GM13977 (cell line): ENCODE measurements at places on chromosomes 12 and 14.

GRCh38 chr12:7797698-7798398, 8.6 kb downstream of the NANOG start:
- no peak for DNase-seq

- no peak for DNase-seq
Observed at GRCh38 chr12:109467978-109468676, 9.0 kb downstream of the KCTD10 start.

DNA sequence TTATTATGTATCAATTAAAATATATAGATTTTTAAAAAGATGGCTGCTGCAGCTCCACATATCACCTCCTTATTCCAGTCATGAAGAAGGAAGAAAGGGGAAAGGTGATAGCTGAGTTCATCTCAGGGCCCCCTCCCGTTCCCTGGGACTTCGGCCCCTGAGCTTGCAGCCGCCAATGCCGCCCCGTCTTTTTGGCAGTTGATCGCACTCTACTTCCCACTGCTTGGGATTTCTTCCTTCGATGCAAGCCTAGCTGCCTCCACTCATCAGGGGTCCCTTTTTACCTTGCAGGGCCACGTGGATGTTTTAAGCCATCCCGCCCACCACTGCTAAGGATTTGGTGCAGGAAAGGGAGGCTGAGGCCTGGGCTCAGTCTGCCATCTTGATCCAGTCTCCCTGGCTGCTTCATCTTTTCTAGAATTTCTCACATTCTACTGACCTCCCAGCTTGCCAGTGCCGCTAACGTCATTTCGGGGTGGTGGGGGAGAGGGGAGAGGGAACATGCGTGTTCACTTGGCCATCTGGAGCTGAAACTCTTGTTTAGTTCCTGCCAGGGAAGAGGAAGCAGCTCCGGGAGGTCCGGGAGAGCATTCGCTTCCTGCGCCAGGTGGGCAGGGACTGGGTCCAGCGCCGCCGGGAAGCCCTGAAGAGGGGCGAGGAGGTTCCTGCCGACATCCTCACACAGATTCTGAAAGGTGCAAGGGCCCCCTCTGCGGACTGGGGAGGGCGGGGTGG, 31.3 kb downstream of the CYP46A1 start:
- DNase-seq: no peak

DNA sequence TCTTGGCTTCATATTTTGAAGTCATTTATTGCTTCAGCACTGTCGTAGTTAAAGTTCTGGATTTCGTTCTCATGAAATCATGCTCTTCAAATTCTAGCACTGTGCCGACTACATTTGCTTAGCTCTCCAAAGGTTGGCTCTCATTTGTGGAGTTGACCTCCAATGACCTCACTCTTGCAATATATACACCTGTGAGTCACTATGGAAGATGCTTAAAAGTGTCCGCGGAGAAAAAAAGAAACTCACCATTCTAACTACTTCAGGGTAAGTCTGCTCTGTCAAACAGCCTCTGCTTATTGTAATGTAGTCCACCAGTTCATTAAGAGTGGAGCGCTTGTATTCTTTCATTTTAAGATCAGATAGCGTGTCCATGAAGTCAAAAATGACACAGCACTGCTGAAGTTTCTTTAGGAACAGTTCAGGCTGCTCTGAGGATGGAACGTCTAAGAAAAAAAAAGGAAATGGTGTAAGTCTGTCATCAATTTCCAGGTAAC, 89.7 kb downstream of the PPP2R5E start:
- DNase-seq: no peak

DNA sequence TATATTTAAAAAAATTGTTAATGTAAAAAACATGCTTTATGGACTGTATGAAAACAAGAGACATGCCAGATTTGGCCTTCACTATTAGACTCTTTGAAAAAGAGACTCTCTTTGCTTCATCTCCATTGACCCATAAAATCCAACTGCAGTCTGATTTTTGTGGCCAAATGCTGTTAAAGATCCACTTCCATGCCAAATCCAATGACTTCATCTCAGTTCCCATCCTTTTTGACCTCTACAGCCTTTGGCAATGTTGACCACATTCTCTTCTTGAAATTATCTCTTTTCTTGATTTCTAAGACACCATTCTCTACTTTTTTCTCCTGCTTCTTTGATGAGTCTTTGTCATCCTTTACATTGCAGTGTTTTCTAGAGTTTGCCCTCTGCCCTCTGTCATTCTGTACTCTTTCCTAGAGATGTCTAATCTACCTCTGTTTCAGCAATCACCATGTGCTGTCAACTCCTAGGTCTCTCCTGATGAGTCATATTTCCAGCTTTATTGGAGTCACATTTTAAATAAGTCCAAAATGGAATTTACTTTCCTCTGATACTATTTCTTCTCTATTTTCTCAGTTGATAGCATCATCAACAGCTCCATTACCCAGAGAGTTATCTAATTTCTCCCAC, 2.4 kb downstream of the TMPRSS12 start:
- no peak for DNase-seq

GRCh38 chr14:77026930-77027537, 1.5 kb downstream of the IRF2BPL start:
- DNase-seq: peak; percentile 78

- DNase-seq: no peak
Observed at GRCh38 chr14:23118506-23119362, at the start of gene CEBPE. CEBPE (minus strand) TSS chr14:23119255; CDS start chr14:23119091, 164 bp downstream.

GRCh38 chr14:93035917-93036651, 79.6 kb downstream of the ITPK1 start:
- no peak for DNase-seq

DNA sequence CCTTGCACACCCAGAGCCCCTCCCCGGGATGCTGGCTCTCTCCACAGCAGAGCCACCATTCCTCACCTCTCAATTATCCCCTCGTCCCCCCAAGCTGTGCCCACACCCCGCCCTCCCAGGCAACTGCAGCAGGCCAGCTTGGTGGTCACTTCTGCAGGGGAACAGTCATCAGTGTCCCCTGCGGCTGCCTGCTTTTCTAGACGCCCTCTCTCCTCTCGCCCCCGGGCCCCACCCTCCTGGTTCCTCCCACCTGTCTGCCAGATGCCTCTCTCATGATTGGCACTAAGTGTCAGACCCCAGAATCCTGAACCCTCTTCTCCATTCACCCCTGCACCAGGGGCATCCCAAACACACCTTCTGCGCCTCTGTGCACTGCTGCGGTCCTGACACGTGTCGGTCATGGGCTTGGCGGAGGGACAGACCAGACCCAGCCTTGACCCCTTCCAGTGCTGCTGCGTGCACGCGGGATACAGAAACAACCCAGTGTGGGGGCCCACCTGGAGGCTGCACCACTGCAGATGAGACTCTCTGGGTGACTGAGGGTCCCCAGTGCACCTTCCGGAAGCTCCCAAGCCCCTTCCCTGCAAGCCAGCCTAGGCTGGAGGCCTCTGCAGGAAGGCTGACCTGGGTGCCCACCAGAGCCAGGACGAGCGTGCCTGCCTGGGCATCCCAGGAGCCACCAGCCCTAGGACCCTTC, 99.5 kb downstream of the SETD3 start:
- DNase-seq: no peak

DNA sequence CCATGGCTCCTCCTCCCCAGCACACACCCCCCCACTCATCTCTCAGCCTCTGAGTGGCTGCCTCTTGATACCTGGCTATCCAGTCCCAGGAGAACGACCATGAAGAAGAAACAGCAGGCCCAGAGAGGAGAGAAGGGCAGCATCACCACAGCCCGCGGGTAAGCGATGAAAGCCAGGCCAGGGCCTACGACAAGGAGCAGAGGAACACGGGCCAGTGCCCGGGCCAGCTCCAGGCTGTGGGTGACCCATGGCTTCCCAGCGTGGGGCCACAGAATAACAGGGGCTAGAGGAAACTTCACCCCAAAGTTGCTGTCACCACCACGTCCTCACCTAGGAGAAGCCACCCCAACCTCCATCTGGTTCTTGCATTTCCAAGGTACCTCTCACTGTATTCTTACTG, 10.4 kb upstream of the SLC6A12 start:
- DNase-seq: no peak

DNA sequence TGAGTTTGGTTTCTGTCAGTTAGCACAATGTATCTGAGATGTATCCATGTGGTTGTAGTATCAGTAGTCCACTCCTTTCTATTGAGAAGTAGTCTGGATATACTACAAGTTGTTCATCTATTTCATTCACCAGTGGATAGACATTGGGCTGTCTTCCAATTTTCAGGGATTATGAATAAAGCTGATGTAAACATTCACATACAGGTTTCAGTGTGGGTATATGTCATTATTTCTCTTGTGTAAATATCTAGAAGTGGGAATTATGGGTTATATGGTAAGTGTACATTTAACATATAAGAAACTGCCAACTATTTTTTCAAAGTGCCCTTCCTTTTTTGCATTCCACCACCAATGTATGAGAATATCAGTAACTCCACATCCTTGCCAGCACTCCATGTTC, 35.9 kb downstream of the PHLDA1 start:
- no peak for DNase-seq

DNA sequence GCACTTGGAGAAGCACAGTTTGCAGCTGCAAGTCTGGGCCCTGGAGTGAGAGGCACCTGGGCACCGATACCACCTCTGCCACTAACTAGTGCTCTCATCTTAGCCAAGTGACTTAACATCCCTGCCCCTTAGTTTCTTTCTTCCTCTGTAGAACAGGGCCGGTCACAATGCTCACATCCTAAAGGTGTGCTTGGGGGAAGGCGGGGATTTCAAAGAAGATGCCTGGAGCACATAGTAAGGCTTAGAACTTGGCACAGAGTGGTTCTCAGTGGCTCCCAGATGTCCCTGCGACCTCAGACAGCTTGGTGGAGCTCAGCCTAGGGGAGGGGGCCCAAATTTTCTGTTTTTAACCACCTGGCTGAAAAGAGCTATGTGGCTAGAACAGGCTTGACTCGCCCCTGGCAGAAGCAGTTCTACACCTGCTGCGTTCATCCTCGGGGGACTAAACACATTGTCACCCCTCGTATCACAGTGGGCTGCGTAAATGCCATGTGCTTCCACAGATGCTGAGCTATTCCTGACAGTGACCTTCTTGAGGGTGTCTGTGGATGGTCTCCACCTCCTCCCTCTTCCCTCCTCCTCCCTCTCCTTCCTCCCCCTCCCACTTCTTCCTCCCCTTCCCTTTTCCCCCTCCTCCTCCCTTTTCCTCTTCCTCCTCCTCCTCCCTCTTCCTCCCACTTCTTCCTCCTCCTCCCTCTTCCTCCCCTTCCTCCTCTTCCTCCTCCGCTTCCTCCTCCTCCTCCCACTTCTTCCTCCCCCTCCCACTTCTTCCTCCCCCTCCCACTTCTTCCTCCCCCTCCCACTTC, 112.1 kb downstream of the PHETA1 start:
- DNase-seq: no peak

DNA sequence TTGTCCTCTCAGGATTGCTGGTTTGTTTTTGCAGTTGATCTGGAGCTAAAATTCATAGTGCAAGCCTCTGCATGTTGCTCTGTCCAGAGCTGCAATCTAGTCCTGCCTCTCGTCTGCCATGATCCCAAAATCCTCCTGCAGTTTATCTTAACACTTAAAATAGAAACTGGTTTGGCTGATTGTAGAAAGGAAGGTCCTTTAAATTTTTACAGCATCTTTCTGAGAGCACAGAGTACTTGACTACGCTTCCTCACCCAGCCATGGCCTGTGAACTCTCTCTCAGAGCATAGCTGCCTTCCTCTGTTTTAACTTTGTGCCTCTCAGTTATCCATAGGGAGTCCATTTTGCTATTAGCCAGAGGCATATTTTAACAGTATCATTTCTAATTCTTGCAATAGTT, 877.1 kb downstream of the C12orf50 start:
- DNase-seq: no peak

GRCh38 chr12:114764510-114764909, 80.5 kb upstream of the TBX3 start:
- DNase-seq: no peak

- no peak for DNase-seq
Observed at GRCh38 chr12:124625867-124626675, 58.7 kb upstream of the NCOR2 start.

DNA sequence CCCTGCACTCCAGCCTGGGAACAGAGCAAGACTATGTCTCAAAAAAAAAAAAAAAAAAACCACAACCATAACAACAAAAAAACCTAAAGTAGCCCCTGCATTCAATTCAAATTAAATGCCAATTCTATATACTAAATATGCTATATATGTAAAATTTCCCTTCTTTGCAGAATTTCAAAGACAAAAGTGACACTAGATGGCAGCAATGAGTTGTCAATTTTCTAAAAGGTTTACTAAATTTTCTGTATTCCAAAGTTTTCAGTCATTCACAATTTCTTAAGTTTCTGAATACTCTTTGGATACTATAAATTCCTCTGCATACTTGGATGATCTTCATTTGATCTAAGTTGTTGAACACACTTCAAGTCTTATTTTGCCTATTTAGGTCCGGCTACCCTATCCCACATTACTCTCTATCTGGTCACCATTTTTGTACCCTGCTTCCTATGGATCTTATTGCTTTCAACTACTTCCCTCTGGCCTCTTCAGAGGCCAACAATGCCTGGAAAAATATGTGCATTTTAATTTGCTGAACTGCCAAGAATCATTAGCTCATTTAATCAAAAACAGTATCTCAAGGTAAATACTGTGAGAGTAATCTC, 27.9 kb downstream of the HNRNPC start:
- DNase-seq: no peak

DNA sequence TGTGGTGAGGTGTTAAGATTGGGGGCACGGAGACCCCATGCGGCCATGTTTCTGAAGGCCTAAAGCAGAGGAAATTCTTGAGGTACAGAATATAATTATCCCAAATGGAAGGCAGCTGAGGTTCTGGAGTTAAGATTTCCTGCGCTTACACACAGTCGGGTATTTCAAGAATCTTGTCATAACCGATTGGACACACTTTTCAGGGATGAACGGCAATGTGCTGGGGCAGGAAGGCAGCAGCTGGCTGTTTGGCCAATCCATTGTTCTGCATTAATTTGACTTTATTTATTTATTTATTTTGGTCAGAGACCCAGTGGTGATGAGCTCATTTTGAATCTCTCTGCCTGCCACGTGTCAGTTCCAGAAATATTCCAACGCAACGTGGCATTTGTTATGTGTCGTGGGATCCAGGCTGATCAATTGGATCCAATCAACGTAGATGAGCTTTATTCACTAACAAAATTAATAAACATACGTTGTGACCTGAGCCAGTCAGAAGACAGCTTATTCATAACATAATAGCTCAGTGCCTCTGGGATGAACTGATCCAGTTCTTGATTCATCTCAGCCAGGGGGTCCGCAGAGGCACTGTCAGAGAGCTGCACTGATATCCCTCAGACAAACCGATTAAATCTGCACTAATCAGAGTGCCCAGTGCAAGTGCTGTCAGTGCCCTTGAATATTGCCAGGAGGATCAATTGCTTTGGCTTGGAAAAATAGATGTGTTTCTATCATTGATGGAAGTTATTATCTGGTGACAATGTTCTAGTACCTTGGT, 181.0 kb downstream of the KTN1 start:
- no peak for DNase-seq

- DNase-seq: no peak
Observed at GRCh38 chr12:100715976-100716944, 78.3 kb upstream of the ANO4 start.

- no peak for DNase-seq
Observed at GRCh38 chr12:94731733-94732360, 81.5 kb upstream of the TMCC3 start.

GRCh38 chr12:72207486-72208409, 64.4 kb upstream of the TRHDE start:
- DNase-seq: no peak
